ENCODE measurements at places on chromosomes 11 and 22. TPM values are rescaled to one million over a fixed set of nuclear protein-coding genes. Genes with fewer than 3 reads are reported as not detected.

DNA sequence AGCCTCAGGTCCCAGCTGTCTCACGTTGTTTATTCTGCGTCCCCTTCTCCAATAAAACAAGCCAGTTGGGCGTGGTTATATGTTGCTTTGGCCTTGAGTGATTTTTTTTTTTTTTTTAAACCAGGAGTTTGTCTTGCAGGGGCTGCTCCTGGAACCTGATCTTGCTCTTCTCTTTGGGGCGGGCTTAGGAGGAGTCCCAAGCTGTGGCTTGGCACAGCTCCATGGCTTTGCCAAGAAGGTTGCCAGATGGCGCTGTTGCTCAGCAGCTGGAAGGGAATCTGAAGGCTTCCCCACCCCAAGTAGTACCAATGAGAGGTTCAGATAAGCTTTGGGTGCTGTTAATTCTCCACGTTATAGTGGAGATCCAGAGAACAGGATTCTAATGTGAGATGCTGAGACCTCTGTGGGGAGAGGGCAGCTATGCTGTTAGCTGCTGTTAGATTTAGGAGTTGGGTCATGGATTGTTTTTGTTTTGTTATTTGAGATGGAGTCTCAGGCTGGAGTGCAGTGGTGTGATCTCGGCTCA, 2.0 kb upstream of the FERMT3 start:
- ATAC-seq, result peak; percentile 69

DNA sequence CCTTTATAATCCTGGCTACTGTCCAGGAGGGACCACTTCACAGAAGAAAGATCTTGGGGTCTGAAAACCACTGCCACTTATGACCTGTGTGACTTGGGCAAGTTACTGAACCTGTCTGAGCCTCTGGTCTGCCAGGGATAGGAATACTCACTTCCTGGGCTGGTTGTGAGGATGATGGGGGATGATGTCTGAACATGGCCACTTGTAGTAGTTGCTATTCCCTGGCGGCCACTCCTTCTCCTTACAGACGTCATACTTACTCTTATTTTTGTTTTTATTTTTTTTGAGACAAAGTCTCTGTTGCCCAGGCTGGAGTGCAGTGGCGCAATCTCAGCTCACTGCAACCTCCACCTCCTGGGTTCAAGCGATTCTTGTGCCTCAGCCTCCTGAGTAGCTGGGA, 26.1 kb downstream of the CD82 start:
- no peak for ATAC-seq

DNA sequence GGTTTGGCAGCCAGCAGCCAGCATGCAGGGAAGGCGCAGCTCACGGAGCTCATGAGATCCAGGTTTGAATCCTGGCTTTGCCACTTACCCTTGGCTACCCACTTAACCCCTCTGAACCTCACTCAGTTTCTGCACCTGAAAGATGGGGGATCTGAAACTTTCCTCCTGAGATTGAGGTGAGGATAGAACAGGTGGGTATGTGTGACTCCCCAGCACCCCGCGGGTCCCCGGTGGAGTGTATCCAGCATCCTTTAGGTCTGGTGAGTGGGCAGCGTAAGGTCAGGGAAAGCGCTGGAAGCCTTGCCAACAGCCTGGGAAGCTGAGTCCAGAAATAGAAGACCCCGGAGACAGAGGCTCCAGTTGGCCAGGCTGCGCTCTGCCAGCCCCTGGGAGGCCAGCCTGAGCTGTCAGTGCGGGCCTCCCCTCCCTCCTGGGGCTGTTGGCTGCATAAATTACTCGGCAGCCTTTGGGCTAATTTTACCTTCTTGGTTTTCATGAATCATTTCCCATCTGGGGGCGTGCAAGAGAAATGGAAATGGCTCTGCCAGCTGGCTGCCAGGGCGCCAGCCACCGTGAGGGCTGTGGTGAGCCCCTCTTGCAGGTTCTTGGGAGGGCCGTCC, 17.6 kb downstream of the PRDM11 start:
- no peak for ATAC-seq

DNA sequence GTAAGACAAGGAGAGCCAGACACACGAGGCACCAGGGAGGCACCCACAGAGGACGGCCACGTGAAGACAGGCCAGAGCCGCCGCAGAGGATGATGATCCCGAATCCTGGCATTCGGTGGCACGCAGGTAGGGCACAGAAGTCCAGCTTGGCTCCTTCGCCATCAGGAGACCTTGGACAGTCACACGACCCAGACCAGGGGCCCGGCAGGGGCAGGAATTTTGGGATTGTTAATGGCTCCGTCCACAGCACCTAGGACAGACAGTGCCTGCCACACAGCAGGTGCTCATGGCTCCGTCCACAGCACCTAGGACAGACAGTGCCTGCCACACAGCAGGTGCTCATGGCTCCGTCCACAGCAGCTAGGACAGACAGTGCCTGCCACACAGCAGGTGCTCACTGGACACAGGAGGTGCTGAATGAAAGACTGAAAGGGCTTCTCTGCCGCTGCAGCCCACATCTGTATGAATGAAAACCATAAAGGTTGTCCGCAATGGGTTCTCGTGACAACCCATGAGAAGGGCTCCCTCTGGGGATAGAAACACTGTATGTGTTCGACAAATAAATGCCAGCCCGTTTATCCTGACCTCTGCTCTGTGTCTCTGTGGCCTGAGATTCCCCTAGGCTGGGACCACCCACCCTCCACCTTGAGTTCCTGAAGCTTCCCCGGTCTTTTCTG, 341.6 kb downstream of the CTTN start:
- no peak for ATAC-seq

- no peak for ATAC-seq
Measured at GRCh38 chr11:107951155-107951554, 22.9 kb downstream of the RAB39A start.

DNA sequence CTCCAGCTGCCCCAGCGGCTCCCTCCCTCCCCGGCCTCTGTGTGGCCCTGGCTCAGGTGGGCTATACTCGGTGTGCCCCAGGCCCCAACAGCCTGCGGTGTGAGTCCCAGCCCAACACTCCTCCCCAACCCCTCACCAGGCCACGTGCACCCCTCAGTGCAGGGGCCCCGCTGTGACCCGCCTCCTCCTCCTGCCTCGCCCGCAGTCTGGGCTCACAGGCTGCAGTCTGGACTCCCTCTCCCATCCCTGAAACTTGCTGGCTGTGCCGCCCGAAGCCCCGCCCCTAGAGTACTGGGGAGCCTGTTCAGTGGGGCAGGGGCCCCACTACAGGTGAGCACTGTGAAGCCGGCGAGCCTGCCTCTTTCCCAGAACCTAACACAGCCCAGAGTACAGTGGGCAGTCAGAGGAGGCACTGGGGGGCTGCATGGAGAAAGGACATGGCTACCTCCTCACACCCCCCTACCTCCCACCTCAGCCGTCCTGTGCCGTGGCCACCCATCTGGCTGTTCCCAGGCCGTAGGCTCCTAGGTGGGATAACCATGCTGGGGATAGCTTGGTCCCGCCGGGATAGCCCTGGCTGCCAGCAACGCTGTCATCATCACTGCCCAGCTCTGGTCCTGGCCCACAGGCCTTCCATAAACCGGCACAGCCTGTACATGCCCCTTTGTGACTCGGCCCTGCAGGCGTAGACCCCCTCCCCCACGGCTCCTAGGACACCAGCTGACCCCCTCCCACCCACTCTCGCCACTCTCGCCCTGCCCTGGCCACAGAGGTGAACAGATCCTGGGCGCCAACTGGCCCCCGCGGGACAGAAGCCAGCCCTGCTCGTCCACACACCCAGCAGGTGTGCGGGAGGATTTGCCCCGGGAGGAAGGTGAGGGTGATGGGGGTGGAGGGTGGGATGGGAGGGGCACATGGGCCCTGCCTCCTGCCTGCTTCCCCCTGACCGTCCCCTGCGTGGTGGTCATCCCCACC, 29.7 kb downstream of the CELSR1 start:
- ATAC-seq, result peak; percentile 2

GRCh38 chr22:37578002-37578401, 1.9 kb downstream of the LGALS2 start:
- no peak for ATAC-seq

- no peak for ATAC-seq
Measured at GRCh38 chr11:15222777-15223176, 108.1 kb downstream of the INSC start.

DNA sequence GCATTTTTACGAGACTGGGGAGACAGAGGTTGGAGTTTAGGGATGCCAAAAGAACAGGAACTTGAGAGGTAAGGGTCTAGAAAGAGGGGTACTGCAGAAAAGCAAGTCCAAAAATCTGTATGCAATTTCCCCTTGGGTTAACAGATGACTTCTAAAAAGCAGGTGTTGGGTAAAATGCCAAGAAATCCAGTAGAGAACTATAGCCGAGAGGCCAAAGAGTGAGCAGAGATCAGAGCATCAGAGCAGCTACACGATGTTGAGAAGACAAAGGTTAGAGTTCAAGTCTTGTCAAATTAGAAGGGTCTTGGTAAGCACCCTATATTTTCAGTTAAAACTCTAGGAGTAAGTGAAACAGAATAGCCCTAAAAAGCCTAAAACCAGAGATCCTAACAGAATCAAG, 145.2 kb downstream of the FCHSD2 start:
- ATAC-seq, result no peak

DNA sequence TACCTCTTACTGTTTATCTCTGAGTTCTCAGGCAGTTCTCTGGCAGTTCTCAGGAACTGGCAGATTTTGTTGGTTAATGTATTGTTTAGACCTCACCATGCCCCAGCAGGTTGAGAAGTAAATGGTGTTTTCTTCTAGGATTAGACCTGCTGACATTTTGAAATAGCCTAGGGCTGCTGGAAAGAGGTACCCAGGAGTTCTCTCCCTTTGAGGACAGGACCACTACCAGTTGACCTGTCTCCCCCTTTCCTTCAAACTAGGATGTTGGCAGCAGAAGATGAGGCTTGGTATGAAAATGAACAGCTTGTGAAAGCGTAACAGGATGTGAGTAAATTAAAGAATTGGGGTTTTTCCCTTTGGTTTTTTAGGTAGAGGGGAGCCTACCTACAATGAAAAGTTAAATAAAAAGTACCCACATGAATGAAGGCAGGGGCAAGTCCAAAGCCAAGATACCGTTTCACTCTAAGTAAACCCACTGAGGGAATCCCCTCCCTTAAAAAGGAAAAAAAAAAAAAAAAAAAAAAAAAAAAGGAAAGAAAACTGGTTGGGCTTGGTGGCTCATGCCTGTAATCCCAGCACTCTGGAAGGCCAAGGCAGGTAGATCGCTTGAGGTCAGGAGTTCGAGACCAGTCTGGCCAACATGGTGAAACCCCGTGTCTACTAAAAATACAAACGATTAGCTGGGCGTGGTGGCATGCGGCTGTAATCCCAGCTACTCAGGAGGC, 96.2 kb downstream of the PDHX start:
- ATAC-seq, result no peak

- ATAC-seq, result no peak
Measured at GRCh38 chr11:17934194-17934593, 78.7 kb downstream of the SERGEF start.

- ATAC-seq, result peak; percentile 14
Measured at GRCh38 chr11:64316672-64317324, 561 bp downstream of the TRMT112 start.

Gene SCN3B
- 0.24 TPM for total RNA-seq

Gene MSANTD4
- 3.1 TPM for total RNA-seq

Gene DMC1
- total RNA-seq, result 1.1 TPM

Gene LRRC56
- total RNA-seq, result 1.3 TPM

Gene TMX2
- total RNA-seq, result 60.2 TPM

Gene RASL10A
- 0.88 TPM for total RNA-seq

Gene SLCO2B1
- 9.7 TPM for total RNA-seq

Gene CAPN5
- total RNA-seq, result 30.4 TPM

Data from esophagus mucosa (tissue), 1 donor.